Renal cortex interstitium (tissue), 15 donors: ENCODE measurements at places on chromosomes 12 and 14.

GRCh38 chr14:59292028-59292427, 103.6 kb downstream of the DAAM1 start:
- DNase-seq: no peak

DNA sequence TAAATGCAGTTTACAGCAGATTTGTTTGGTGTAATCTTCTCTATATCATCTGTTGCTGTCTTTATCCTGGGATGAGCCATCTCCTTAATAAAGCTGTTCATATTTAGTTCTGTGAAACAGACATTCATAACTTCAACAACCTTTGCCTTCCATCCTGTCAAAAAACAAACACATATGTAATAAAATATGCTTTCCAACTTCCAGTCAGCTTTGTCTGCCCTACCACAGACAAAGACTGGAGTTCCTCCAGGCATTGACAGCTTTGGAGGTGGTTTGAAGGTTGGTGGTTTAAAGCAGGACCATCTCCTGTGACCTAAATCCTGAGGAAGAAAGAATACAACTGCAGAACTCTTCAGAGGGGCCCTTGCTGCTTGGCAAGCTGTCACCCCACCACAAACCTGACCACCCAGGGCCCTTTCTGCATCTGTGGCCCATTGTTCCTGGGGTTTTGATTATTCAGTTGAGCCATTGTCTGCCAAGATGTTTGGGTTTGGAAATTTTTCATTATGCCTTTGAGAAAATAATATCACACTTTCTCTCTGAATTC, 28.2 kb upstream of the PTGR2 start:
- no peak for DNase-seq

DNA sequence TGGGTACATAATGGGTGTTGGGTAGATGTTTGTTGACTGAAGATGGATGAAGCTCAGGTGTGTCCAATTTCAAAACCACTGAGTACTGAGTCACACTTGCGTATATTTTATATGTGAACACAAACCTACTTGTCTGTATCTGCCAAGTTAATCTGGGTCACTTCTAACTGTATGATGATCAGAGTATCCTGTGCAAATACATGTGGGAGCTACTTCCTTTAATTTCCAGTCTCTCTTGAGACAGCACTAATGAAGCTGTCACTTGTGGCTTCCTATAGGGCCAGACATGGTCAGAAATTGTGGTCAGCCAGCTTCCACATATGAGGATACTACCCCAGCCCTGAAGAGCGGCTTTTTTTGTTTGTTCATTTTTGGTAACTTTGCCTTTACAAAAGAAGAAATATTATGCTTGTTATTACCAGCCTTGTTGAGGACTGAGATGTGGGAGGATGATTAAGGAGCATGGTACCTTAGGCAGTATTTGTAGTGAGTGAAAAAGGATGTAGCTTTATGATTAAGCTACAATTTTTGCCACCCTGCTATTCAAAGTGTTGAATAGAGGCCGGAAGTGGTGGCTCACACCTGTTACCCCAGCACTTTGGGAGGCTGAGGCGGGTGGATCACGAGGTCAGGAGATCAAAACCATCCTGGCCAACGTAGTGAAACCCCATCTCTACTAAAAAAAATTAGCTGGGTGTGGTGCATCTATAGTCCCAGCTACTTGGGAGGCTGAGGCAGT, 32.4 kb downstream of the PLXNC1 start:
- DNase-seq: no peak

GRCh38 chr12:75587340-75588106, 76.1 kb upstream of the KRR1 start:
- no peak for DNase-seq

DNA sequence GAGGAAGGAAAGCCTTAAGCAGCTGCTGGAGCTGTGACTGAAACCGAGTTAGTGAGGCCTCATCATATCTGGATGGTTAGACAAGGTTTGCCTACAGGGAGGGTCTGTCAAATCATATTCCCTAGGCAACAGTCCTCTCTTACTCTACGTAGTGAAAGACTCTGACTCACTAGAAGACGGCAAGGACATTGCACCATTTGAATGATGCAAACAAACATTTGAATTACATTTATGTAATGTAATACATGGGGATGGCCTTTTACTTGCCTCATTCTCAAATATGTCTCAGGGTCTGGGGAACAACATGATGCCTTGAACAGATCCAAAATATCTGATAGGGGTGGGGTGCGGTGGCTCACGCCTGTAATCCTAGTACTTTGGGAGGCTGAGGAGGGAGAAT, 29.8 kb upstream of the STRAP start:
- no peak for DNase-seq

- peak; percentile 60 for DNase-seq
Measured at GRCh38 chr12:68358532-68359485, 26.6 kb upstream of the MDM1 start.

DNA sequence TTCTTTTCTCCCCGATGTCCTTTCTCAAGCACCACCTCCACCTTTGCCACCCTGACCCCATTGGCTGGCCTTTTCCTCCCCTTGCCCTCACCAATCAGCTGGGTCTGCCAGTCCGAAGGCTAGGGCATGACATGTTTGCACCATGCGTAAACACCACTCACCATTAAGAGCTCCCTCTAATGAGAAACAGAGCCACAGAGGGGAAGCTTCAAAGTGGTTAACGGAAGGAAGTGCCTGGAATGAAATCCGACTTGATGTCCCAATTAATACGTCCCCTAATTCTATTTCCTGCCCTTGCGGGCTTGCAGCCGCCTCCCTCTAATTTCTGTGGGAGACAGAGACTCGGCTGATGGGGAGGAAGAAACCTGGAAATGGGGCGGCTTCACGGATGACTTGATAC, 318.5 kb upstream of the TBX3 start:
- DNase-seq: no peak

DNA sequence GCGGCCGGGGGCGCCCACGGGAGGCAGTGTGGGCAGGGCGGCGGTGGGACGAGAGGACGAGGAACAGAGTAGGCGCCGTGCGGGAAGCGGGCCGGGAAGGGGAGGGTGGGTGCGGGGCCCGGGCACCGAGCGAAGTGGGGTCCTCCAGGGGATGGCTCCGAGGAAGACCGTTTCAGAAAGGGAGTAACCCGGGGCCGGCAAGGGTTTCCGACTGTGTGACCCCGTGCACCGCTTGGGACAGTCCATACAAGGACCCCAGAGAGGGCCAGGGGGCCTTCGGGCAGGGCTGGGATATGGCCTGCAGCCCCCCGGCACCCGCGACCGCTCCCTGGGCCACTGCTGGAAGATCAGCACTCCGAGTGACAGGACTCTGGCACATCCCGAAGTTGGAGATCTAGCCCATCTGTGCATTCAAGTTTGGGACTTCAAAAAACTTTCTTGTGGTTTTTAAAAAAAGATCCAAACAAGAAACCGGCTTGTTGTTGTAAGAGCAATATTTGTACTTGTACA, 448 bp downstream of the TSPAN9 start:
- DNase-seq: peak; percentile 70

- no peak for DNase-seq
Measured at GRCh38 chr12:132623072-132623869, 4.7 kb downstream of the P2RX2 start.

- no peak for DNase-seq
Measured at GRCh38 chr12:120562906-120563305, 18.3 kb downstream of the POP5 start.

GRCh38 chr12:50579757-50580267, 75.0 kb downstream of the DIP2B start:
- no peak for DNase-seq

GRCh38 chr12:94297096-94297699, 148.8 kb downstream of the PLXNC1 start:
- no peak for DNase-seq

DNA sequence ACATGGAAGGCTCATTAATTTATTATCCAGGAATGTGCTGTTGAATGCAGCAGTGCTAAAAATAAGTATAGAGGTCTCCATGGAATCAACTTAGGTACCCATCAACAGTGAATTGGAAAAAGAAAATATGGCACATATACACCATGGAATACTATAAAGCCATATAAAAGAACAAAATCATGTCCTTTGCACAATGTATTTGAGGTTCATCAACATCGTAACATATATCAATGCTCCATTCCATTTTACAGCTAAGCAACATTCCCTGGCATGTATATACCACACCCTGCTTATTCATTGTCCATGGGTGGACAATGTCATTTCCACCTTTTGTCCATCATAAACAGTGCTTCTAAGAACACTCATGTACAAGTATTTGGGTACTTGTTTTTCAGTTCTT, 147.8 kb upstream of the RASSF8 start:
- no peak for DNase-seq

DNA sequence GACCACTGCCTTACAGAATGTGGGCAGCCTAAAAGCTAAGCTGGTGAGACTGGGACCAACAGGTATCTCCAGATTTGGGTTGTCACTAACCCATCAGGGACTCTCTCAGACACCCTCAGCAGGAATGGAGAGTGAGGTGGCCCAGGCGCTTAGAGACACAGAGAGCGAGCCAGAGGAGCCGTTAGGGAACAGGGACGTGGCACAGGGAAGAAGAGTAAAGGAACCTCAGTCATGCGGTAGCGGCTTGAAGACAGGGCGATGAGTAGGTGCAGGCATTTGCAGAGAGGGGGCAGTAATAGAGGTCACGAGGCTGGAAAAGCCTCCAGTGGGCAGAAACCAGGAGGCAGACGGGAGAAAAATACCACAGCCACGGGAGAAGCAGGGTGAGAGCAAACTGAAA, 158.0 kb upstream of the CCND2 start:
- no peak for DNase-seq

DNA sequence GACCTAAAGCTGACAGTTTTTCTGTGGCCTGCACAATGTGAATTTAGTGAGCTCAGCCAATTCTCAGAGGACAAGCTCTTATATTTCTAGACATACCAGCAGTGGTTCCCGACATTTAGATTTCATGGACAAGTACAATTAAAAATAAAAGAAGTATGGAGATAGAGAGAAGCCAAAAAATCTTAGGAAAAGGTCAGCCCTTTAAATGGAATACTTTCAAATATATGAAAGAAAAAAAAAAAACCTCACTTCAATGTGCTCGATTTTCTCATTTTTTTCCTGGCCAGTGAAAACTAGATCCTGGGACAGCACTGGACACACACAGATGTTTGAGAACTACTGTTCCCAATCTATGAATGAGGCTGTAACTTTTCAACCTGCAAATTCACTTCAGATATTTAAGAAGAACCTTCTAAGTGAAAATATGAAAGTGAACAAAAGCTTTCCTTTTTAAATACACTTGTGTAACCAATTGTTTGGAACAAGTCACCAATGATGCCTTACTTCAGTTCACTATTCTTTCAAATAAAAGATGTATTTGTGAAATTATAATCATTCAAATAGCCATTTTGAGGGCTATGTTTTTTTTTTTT, 109.4 kb downstream of the SLC38A1 start:
- DNase-seq: no peak

DNA sequence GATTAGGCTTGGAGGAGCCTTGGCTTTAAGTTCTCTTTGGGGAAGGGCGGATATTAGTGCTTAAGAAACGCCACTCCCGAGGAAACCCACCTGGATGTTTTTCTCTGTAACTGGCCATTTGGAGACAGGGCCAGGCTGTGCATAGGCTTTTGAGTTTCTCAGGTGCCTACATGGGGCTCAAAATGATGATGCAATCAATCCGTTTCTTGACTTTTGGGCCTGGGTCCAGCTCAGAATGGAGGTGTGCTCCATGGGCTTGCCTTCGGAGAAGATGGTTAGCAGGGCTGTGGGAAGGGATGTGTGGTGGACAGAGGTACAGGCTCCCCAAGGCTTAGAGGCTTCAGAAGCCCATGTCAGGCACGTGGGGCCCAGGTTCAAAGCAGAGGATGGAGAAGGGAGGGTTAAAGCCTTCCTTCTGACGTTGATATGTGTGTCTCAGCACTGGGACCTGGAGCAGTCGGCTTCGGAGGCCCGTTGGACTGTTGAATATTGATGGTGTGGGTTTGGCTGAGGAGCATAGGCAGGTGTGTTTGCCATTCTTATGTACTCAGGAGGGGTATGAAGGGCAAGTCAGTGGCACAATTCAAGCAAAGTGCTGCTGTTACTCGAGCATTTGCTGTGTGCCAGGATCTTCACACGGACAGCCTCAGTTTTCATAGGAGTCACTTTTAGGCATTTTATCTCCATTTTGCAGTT, 82.8 kb downstream of the SLC25A47 start:
- no peak for DNase-seq

DNA sequence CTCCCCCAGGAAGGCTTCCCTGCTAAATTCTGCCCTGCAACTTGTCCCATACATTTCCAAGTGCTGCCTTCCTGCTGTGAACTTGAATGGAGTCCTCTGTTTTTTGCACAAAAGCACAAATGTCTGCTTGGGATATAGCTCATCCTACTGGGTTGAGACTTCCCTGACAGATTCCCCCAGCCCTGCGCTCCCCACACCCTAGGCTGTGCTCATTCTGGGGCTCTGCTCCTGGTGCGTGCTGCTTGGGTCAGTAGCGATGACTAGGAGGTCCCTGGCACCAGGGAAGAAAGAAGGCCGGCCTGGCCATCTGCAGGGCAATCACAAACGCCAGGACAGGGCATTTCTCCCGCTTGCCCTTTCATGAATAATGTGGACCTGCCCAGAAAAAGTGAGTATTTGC, 29.2 kb upstream of the FKBP4 start:
- no peak for DNase-seq

GRCh38 chr12:52438305-52439301, 4.4 kb upstream of the KRT75 start:
- DNase-seq: no peak

- DNase-seq: no peak
Measured at GRCh38 chr12:124216966-124217365, 77.9 kb upstream of the RFLNA start.

DNA sequence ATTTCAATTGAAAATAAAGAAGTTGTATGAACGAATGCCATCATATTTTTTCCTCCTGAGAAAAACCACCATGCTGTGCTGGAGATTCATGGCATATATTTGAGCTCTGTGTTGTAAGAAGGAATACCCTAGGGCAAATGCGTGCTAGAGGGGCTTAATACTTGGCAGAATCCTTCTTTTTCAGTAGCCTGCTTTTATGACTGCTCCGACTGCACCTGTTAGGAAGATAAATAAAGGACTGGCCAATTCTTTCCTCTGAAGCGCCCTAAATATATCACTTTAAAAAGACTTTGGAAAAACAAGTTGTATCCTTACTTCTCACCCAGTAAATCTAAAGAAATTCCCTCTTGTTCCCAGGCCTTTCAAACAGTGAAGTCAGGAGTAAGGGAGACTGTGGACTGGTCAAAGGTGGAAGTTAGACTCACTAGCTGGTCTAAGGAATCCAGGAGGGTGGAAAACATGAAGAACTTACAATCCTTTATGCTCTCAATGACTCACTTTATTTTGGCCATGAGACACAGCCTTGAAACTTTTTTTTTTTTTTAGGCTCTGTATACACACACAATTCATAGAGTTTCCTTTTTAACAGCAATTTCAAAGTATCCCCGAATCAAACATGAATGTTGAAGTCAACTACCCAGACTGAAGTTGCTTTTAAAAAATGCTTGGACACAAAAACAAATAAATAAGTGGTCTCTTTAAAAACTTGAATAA, 5.2 kb downstream of the MYBPC1 start:
- no peak for DNase-seq

DNA sequence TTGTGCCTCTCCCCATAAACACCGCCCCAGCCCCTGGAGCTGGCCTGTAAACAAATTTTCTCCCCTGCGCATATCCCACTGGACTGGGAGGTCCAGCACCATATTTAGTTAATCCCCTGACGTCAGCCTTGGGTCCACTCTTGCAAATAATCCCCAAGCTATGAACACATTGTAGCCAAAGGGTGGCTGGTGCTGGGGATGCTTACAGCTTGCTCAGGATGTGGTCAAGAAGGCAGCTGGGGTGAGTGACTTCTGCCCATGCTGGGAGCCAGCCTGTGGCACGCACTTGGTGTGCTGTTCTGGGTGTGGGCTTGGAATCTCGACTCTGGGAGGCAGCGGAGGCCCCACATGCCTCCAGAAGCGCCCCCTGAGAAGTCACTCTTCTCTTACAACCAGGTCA, 32.1 kb downstream of the CMKLR1 start:
- no peak for DNase-seq

- DNase-seq: no peak
Measured at GRCh38 chr12:52455821-52456220, 3.9 kb upstream of the KRT6B start.
